ENCODE measurements at places on chromosomes 1 and 21.

GRCh38 chr1:246592695-246593094 is 26.4 kb downstream of the CNST start:
- no peak for DNase-seq

GRCh38 chr1:199246716-199247115 is 607.9 kb downstream of the PTPRC start:
- no peak for DNase-seq

DNA sequence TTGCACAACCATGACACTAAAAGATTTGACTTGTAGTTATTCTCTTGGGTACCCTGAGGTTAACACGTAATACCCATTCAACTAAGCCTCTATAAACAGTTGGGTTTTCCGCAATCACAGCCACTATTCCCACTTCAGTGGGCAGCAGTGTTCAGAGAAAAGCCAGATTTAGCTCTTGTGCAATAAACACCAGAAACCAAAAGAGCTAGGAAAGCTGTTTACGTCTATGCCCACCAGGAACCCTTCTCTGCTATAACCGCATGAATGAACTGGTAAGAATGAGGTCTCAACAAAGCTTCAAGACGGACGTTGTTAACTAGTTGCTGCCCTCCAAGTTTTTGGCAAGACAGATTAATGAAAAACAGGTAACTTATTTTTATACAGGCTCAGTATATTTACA is 101.3 kb downstream of the SLC45A1 start:
- DNase-seq: no peak

DNA sequence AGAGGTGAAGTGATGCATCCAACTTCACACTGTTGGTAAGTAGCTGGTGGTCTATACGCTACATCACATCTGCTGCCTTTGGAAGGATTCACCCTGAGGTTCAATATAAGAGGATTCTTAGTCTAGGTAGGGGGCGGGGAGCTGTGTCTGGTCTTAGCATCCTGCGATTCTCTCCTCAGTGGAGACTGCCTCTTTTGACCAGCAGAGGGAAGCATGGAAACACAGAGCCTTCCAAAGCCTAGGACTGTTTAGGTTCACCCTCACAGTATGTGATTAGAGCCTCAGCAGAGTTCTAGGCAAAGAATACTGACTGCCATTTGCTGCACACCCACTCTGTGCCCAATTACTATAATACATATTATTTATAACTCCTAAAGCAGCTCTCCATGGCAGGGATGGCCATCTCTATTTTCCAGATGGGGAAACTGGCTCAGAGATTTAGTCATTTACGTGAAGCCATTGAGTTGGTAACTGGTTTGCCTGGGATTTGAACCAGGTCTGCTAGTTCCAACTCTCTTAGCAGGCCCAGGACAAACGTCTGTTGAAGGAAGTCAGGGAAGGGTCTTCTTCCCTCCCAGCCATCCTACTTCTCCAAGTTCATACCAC is 28.9 kb upstream of the EFCAB14 start:
- no peak for DNase-seq

DNA sequence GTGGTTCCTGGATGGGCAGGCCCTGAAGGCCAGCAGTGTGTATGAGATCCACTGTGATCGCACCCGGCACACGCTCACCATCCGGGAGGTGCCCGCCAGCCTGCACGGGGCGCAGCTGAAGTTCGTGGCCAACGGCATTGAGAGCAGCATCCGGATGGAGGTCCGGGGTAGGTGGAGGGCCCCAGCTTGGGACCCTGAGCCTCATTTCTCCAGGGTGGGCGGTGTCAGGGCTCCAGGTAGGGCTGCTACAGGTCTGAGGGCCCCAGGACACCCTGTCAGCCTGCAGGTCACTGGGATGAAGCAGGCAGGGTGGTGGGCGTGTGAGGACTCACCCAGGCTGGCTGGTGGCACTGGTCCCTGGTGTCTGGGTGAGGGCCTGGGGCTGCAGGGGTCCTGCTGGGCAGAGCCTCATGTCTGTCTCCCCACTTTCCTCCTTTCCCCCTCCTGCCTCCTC is 7.8 kb downstream of the OBSCN start:
- no peak for DNase-seq

- DNase-seq: no peak
Observed at GRCh38 chr1:89451011-89451410, 73.6 kb upstream of the LRRC8B start.

GRCh38 chr1:239722035-239722434 is 335.7 kb downstream of the CHRM3 start:
- DNase-seq: no peak

DNA sequence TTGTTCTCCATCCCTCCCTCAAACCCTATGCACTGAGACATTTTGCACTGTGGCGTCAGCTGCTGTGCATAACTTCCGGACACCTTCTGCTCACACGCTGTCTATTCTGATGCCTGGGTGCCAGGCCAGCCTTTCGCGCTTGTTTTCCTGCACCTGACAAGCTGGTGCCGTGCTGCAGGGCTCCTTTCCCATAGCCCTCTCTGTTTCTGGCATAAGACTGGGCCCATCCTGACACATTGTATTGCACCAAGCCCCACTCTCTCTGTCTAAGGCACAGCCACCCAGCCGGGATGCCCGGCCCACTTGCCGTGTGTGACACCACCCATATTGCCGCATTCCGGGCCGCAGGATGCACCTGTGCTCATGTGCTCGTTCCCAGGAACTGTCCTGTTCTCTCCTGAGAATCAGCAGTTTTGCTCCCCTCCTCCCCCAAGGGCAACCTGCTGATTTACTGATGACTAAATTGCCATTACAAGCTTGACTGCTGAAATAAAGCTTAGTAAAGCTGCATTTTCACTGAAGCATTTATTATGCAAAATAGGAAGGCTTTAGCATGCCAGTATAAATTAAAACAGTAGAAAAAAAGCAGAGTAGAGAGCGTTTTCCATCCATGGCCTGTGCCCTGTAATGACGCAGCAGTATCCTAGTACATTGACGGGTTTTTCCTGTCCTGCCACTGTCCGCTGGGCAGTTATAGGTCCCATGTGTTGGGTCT is 88.0 kb downstream of the CD247 start:
- DNase-seq: no peak

DNA sequence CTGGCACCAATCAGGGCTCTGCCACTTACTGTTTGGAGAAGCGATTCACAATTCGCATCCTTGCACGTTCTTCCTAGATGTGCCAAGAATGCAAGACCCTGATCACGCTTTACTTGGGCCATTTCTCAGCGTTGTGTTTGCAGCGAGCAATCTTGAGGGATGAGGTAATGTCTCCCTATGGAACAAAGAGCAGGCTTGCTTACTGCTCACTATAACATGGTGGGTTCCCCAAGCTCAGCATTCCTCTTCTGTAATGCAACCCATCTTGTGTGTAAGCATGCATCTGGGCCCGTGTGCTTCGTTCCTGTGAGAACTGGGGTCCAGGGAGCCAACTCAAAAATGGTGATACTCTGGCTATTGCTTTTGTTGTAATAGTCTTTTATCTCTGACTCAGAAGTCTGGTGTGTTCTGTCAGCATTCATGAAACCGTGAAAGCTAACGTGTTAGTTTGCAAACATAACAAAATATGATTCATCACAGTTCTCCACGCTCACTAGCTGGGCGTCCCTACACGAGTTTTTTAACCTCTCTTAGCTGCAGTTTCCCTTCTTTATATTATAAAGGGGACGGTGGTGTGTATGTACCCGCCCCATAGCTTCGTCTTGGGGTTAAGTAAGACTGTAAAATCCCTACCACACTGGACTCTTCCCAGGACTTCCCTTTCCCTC is 33.3 kb downstream of the DNTTIP2 start:
- no peak for DNase-seq

DNA sequence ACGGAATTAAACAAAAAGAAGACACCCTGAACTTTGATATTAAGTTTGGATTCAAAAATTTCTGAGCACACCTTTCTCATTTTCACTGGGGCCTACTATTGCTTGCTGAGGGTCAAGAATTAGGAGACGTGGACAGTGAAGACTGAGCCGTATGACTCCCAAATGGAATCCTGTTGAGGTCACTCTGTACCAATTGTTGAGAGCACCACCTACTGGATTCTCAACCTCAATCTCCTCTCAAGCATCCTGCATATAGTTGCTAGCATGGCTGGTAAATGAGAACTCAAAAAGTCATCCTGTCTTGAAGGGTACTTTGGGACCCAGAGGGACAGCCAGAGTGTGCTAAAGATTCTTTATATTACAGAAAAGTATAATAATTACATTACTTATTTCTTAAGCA is 20.2 kb upstream of the MTR start:
- no peak for DNase-seq

GRCh38 chr1:167272369-167272957 is 51.8 kb downstream of the POU2F1 start:
- DNase-seq: no peak

DNA sequence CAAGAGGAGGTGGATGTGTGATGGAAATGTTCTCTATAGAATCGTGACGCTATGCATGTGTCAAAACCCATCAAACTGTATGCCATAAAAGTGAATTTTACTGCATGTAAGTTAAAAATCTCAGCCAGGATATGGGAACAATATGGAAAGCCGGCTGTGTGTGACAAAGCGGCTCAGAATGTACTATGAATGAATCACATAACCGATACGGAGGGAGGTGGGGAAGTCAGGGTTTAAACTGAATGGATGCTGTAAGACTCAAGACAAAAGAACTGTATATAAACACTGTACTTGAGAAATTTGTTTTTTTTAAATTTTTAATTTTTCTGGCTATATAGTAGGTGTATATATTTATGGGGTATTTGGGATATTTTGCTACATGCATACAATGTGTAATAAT is 111.6 kb upstream of the PDE4B start:
- DNase-seq: no peak

- DNase-seq: no peak
Observed at GRCh38 chr1:156368889-156369684, at the start of gene RHBG. Gene RHBG, plus strand, starts transcription at chr1:156369211. Its CDS starts 39 bp downstream, at chr1:156369250.

DNA sequence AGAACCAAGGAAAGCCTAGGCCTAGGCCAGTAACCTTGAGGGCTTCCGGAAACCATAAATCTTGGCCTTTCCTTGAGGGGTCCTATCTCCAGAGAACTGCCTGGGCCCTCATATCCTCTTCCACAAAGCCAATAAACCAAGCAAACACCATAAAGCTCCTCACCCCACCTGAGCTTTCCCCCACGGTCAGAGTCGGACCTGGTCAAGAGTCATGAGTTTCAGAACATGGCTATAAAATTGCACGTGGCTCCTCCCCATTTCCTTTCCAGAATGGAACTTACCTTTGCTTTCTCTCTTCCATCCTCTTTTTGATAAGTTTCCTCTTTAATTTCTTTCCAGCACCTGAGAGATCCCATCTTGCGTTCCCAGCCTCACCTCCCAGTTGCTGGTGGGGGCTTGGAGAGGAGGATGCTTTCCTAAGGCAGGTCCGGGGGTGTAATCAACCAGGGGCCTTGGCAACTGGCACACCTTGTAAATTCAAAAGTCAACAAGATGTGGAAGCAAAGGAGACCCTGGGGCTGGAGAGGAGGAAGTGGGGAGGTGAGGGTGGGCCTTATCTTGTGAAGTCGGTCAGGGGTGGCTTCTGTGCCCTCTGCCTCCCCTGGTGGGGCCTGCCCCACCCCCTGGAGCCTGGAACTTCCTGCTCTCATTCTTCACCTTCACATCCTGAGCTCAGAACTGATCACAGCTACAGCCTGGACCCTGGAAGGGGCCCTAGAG is 259.9 kb downstream of the FOXD2 start:
- no peak for DNase-seq

GRCh38 chr1:198678901-198679329 is 40.1 kb downstream of the PTPRC start:
- DNase-seq: no peak

DNA sequence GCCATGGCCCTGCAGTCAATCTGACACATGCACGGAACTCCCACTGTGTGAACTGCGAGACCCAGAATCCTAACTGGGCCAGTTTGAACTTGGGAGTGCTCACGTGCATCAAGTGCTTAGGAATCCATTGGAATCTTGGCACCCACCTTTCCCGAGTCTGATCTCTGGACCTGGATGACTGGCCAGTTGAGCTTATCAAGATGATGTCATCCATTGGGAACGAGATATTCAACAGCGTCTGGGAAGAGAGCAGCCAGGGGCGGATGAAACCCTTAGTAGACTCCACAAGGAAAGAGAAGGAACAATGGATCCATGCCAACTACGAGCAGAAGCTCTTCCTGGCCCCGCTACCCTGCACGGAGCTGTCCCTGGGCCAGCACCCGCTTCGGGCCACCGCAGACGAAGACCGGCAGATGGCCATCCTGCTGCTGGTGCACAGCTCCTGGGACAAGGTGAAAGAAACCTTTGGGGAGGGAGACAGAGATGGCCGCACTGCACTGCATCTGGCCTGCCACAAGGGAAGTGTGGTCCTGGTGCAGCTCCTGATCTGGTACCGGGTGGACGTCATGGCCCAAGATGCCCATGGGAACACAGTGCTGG is 3.1 kb upstream of the TDRD5 start:
- no peak for DNase-seq

GRCh38 chr1:9957726-9958125 is 14.5 kb downstream of the NMNAT1 start:
- no peak for DNase-seq

DNA sequence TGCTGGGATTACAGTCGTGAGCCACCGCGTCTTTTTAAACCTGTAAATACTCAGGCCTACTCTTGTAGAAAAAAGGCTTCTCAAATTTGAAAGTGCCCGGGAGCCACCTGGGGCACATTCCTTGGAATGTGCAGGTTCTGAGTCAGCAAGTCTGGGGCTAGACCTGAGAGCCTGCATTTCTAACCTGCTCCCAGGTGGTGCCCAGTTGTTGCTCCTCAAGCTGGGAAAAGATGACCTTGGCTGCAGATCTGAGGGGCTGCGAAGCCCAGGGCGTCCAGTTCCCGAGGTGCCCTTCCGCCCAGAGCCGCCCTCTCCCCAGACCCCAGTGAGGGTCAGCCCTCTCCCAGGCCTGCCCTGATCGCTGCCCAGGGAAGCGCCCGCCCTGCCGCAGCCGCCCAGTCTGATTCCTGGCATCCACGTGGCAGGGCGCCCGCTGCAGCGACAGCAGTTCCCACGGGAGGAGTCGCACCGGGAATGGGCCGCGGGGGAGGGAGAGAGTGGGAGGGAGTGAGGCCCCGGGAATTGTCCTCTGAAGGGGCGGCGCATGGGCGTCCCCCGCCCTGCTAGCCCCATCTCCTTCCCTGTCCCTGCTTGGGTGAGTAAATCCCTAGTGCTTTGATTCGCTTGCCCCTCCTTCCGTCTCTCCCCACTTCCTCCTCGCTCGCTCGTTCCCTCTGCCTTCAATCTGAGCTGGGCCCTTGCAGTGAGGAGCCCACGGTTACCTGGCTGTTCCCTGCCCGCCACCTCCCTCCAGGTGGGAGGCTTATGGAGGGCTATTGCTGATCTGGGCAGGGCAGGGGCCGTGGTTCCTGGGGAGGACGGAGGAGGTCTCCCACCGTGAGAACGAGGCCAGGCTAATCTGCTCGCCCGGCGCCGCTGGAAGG is 18.8 kb upstream of the TENT5B start:
- DNase-seq: no peak

GRCh38 chr1:80170811-80171485 is 1164.4 kb upstream of the ADGRL4 start:
- no peak for DNase-seq

Measured in stimulated activated CD8-positive, alpha-beta memory T cell treated with anti-CD3 and anti-CD28 coated beads, Interleukin-15, amount 100 ng/mL, for 24 hours (primary cell).